ENCODE measurements at places on chromosomes 2 and 18. TPM values are rescaled to one million over a fixed set of nuclear protein-coding genes. Genes with fewer than 3 reads are reported as not detected.

The REG1B gene
- not detected for total RNA-seq

The LYPD6B gene
- 0.54 TPM for total RNA-seq

The STARD6 gene
- not detected for total RNA-seq

The ITGB6 gene
- 0.53 TPM for total RNA-seq

The GPR155 gene
- 12.0 TPM for total RNA-seq

The PROM2 gene
- total RNA-seq: 1.4 TPM

The IL36A gene
- not detected for total RNA-seq

The FOXI3 gene
- total RNA-seq: not detected

The AMER3 gene
- 0.08 TPM for total RNA-seq

The EVA1A gene
- total RNA-seq: 1.4 TPM

The RNF138 gene
- 16.7 TPM for total RNA-seq

The KCNS3 gene
- total RNA-seq: 1.8 TPM

The LRPPRC gene
- 95.7 TPM for total RNA-seq

The TWIST2 gene
- total RNA-seq: 3.3 TPM

The CASP10 gene
- 7.7 TPM for total RNA-seq

The RPIA gene
- total RNA-seq: 11.3 TPM

The SIX3 gene
- not detected for total RNA-seq

The PEX13 gene
- total RNA-seq: 26.4 TPM

The CIB4 gene
- not detected for total RNA-seq

The ZNF519 gene
- total RNA-seq: 1.4 TPM

The KRTCAP3 gene
- 8.2 TPM for total RNA-seq

The GAD1 gene
- 6.3 TPM for total RNA-seq

The KATNAL2 gene
- total RNA-seq: 0.48 TPM

The LIPG gene
- total RNA-seq: 0.19 TPM

The COL4A3 gene
- total RNA-seq: 27.0 TPM
